ENCODE measurements at places on chromosomes 4 and X.

DNA sequence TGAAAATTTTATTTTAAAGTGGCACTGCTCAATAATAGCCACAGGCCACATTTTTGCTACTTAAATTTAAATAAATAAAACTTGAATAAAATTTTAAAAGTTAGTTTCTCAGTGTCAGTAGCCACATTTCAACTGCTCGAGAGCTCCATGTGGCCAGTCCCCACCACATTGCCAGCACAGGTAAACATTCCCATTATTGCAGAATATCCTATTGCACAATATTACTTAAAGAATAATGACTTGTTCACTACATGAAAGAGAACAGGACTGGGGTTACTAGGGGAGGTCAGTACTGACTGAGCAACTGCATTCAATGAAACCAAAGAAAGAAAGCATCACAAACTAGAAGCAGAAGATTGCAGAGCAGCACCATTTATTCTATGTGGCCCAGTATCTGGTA, 2201.6 kb upstream of the TENM3 start:
- no peak for DNase-seq

DNA sequence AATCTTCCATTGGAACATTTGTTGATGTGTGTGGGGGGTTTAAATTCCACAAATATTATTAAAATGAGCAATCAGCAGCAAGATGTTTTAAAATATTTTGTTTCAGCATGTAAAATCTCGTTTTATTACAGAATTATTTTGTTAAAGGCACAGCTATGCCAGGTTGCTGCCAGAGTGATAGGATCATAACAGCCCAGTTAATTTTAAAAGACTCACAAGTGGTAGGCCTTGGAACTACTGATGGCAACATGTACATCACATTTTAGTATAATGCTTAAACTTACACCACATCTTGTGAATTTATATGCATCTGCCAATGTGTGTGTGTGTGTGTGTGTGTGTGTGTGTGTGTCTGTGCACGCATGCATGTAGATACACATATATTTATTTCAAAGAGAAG, 97.8 kb upstream of the SPRY1 start:
- DNase-seq = peak; percentile 11

DNA sequence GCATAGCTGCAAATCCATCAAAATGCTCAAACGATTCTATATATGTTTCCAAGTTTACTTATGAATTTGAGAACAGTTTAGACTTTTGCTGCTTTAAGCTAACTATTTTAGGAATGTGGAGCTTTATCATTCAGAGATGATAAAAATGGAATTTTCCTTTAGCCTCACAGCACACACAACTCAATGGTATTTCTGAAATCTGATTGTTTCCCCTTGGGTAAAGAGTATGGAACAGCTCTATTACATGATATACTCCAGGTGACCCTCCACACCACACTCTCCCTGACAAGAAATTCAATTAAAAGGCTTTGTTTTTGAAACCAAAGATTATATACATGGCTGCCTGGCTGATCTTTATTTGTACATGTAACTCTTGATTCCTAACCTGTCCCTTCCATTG, 120.0 kb downstream of the LUZP4 start:
- no peak for DNase-seq

DNA sequence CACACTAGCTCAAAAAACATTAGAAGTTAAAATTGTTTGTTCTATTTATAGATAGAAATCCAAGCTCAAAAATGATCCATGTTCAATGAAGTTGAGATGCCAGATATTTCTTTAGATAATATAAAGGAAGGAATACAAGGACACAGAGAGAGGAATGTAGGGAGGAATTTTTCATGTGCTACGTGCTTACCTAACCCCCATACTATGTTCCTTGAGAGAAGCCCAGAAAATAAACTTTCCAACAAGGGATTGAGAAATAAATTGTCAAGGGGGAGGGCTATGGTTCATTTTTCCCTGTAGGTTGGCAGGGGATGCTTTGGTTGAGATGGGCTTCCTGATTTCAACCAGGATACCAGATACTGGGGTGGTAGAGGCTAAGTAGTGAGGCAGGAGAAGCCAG, 15.6 kb upstream of the ADH5 start:
- DNase-seq = no peak

DNA sequence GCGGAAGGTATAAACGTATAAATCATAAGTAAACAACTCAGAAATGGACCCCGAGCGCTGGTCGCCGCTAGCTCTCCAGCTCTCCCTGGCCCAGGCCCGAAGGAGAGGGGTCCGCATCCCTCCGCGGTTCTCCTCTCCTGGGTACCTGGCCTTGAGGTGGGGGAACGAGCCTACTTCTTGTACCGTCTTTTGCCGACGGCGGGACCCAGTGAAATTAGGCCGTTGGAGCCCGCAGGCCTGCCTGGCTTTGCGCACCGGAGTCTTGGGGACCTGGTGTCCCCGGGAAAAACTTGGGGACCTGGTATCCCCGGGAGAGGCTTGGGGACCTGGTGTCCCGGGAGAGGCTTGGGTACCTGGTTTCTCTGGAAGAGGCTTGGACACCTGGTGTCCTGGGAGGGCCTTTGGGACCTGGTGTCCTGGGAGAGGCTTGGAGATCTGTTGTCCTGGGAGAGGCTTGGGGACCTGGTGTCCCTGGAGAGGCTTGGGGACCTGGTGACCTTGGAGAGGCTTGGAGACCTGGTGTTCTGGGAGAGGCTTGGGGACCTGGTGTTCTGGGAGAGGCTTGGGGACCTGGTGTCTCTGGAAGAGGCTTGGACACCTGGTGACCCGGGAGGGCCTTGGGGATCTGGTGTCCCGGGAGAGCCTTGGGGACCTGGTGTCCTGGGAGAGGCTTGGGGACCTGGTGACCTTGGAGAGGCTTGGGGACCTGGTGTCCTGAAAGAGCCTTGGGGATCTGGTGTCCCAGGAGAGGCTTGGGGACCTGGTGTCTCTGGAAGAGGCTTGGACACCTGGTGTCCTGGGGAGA, 12.0 kb downstream of the SHOX start:
- no peak for DNase-seq

Data from ELR (cell line).